ENCODE measurements at places on chromosomes 11 and 22. TPM values are rescaled to one million over a fixed set of nuclear protein-coding genes. Genes with fewer than 3 reads are reported as not detected.

- no peak for DNase-seq
Observed at GRCh38 chr11:121244884-121245283, 47.7 kb upstream of the SC5D start.

DNA sequence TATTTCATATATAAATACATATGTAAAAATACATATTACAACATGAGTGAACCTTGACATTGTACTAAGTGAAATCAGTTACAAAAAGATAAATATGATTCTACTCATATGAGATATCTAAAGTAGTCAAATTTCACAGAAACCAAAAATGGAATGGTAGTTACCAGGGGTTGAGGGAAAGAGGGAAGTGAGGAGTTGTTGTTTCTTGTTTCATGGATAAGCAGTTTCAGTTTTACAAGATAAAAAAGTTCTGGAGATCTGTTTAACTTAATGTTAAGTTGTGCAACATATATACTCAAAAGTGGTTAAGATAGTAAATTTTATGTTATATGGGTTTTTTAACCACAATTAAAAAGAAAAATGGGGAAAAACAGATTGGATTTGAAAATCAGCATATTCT lies 107.7 kb downstream of the ELP4 start:
- DNase-seq: no peak

DNA sequence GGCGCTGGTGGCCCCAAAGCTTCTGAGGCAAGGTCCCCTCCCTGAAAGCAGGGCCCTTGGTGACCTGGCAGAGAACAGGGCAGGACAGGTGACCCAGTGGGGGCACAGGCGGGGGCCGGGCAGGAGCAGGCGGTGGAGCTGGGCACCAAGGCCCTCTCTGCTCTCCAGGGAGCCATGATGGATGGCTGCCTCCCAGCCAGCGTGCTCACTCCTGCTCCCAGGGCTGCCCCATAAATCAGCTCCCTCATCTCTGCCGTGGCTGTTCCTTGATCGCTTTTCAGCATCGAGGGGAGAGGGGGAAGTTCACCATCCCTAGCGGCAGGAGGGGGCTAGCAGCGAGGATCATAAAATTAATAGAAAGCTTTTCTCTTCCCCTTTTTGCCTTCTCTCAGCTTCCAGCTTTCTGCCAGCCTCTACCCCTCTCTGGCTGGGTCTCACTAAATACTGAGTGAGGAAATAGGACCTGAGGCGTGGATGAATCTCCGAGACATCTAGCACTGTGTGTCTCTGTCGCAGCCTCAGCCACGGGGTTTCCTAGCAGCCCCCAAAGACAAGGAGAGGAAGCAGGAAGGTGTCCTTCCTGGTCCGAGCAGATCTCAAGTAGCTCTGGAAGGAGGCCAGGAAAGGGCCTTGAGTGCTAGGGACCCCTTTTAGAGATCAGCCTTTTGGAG lies 22.2 kb upstream of the ELFN2 start:
- peak; percentile 68 for DNase-seq

DNA sequence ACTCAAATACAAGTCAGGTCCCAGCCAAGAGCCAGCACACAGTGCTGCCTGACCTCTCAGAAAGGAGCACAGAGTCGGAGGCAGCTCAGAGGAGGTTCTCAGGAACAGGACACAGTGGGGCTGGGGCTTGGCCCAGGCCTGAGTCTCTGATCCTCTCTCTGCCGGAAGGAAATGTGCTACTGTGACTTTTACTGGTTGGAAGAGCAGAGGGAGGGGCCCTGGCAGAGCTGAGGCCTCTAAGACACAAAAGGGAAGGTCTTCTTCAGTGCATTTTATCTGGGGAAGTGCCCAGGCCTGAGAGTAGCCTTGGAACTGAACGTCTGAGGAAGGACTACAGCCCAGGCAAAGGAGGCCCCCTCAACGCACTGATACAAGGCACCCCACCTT lies 16.2 kb upstream of the CASTOR1 start:
- DNase-seq: no peak

The P4HA3 gene
- 1.2 TPM for total RNA-seq

Measured in kidney (tissue), 22 donors.